ENCODE measurements at places on chromosomes 3 and 15.
A peak's percentile ranks its signal among the peaks of the same experiment; 100 is the strongest.

GRCh38 chr3:43770426-43771103 lies 79.8 kb downstream of the ABHD5 start:
- peak; percentile 31 for DNase-seq

GRCh38 chr15:47523681-47524475 lies 193.4 kb upstream of the SEMA6D start:
- DNase-seq: no peak

- DNase-seq: no peak
Measured at GRCh38 chr15:96343113-96344059, 12.9 kb downstream of the NR2F2 start.

DNA sequence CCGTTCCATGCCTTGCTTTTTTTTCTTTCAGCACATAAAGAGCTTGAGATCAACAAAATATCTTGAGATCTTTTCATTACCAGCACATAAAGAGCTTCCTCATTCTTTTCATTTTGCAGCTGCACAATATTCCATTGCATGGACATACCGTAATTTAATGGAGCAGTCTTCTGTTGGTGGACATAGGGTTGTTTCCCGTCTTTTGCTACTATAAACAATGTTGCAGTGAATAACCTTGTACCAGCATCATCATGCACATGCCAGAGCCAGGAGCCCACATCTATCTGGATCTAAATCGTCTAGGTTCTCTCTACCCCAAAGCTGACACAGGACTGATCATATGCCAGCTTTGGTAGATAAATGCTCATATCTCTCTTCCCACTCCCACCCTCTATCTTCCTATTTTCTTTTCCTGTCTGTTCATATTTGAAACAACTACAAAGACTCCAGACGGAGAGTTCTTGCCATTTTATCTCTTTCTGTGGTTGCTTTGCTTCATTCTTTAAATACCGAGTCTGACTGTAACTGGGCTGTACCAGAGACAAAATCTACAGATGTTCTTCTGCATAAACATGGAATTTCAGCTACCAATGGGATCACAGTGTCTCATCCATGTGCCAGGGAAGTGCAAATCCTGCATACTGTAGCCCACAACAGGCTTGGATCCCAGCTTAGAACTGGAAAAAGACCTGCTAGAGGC lies 47.1 kb upstream of the AKAP13 start:
- no peak for DNase-seq

GRCh38 chr3:193572426-193572908 lies 17.8 kb upstream of the ATP13A4 start:
- peak; percentile 57 for DNase-seq

DNA sequence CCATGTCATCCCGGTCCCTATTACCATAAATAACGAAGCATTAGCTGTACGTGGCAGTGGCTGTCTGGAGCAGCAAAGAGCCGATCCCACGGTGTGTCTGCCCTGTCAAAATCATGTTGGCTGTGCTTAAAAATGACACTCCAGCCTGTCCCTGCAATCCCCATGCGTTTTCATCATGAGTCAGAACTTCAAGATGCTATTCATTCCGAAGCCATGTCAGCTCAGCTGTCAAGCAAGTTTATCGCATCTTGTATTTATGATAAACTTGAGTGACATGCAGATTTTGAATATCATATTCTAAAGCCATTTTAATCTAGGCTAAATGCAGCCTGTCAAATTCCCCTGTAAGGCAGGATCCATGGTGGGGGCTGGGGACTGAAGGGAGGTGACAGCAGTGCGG lies 152.4 kb downstream of the TJP1 start:
- DNase-seq: no peak

GRCh38 chr3:33001889-33002288 lies 50.4 kb downstream of the CCR4 start:
- no peak for DNase-seq

DNA sequence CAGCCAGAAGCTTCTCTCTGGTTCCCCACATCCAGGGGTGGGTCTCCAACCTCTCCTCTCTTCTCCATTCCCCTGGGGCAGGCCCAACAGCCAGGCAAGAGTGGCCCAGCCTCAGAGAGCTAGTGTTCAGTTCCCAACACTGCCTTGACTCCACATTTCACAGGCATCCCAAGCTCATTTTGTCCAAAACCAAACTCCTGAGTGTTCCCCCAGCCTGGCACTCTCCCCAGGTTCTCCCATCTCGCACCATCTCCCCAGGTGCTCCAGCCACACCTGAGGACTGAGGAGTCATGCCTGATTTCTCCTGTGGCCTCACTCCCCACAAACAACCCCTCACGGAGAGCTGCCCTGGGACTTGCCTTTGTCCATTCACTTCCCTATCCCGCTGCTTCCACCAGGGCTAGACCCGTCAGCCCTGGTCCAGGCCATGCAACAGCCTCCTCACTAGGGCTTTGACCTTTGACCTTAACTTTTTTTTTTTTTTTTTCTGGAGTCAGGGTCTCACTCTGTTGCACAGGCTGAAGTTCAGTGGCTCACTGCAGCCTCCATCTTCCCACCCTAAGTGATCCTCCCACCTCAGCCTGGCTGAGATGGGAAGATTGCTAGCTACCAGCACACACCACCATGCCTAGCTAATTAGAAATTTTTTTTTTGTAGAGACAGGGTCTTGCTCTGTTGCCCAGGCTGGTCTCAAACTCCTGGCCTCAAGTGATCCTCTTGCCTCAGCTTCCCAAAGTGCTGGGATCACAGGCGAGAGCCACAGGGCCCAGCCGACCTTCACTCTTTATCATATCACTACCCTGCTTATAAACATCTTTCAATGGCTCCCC lies 3.9 kb upstream of the CSK start:
- no peak for DNase-seq

DNA sequence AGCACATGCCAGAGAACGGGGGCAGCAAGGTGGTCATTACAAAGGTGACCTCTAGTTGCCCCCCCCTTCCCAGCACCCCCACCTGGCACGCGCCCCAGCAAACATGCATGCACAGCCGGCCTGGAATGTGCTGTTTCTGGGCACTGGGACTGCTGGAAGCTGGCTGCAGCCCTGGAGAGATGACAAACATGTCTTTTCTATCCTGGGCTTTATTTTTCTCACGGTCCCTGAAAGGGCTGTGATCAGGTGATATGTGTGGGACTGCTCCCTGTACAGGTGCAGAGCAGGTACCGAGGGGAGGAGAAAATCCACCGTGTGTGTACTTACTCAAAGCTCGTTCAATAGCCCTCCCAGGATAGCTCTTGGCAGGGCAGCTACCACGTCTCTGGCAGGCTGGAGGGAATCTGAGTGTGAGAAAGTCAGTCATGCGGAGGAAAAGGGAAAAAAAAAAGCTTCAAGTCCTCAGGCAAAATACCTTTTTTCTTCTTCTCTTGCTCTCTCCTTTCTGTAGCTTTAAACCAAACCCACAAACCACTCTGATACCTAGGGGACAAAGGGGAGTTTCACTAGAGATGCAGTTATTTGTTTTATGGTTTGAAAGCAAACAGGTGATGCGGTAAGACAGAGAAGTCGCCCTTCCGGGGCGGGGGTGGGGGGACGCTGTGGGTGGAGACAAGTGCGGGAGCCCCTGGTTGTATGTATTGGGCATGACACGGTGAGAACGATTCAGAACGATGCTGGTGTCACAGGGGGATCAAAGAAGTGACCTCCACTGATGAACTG lies 5.0 kb upstream of the HES1 start:
- no peak for DNase-seq

- DNase-seq: no peak
Measured at GRCh38 chr15:34892963-34893591, 76.5 kb downstream of the AQR start.

DNA sequence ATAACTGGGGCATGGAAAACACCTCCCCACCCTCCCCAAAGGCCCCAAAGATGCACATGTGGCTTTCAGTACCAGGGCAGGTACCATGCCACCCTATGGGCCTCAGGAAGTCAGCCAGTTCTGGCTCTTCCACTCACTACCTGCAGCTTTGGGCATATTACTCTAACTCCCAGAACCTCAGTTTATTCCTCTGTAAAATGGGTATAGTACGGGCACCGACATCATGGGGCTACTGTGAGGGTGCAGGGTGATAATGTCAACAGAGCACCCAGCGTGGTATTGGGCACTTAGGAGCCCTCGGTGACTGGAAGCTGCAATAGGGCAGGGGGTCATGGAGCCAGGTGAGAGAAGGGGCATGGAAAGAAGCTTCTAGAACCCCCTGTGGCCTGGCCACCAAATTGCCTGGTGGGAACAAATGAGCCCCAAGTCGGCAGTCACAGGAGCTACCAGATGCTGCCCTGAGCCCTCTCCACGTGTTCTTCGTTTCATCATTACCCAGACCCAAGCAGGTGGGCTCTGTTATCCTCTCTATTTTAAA lies 512.1 kb downstream of the SHQ1 start:
- no peak for DNase-seq
